ENCODE measurements at places on chromosomes 2 and 18. TPM values are rescaled to one million over a fixed set of nuclear protein-coding genes. Genes with fewer than 3 reads are reported as not detected.

IL1RN gene
- not detected for total RNA-seq

- no peak overlapping the region for H3K4me3 ChIP-seq
- peaks cover 1% of the 10 kb centered on the region for H3K27me3 ChIP-seq
- peaks cover 10% of the 10 kb centered on the region for H3K4me1 ChIP-seq
- H3K36me3 ChIP-seq = peaks cover 6% of the 10 kb centered on the region
- no peak overlapping the region for H3K27ac ChIP-seq
Observed at GRCh38 chr18:36392979-36393287, 95.4 kb downstream of the FHOD3 start.

IL37 gene
- not detected for total RNA-seq

RFTN2 gene
- 27.2 TPM for total RNA-seq

DNA sequence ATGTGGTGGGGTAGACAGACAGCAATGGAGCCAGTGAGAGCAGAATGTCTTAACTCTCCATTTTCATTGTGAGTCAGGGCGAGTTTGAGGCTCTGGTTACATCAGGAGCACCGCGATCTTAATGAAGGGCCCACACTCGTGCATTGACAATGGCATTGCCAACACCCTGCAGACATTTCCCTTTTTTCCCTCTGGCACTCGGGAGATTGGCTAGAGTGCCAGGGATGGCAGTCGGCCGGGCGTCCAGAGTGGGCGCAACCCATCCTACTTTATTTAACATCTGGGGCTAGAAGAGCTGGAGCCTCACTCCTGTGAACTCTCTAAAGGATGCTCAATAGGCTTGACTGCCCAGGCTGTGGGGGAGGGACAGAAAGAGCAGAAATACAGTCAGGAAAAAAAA lies 9.7 kb downstream of the PROKR1 start:
- no peak for DNase-seq
- peaks cover 5% of the 10 kb centered on the region for H3K27me3 ChIP-seq
- H3K36me3 ChIP-seq = no peaks in the 10 kb centered on the region

BCL11A gene
- total RNA-seq = 9.6 TPM

CCDC121 gene
- 4.7 TPM for total RNA-seq
